ENCODE measurements at places on chromosomes 4 and X.
A peak's percentile ranks its signal among the peaks of the same experiment; 100 is the strongest.

- no peak for DNase-seq
These were observed 1.4 kb downstream of the ADGRL3 start for GRCh38 chr4:61201561-61201960.

GRCh38 chrX:39140581-39140980 lies 339.3 kb downstream of the MID1IP1 start:
- no peak for DNase-seq

GRCh38 chrX:69551421-69552009 lies 47.4 kb downstream of the NALF2 start:
- no peak for DNase-seq

DNA sequence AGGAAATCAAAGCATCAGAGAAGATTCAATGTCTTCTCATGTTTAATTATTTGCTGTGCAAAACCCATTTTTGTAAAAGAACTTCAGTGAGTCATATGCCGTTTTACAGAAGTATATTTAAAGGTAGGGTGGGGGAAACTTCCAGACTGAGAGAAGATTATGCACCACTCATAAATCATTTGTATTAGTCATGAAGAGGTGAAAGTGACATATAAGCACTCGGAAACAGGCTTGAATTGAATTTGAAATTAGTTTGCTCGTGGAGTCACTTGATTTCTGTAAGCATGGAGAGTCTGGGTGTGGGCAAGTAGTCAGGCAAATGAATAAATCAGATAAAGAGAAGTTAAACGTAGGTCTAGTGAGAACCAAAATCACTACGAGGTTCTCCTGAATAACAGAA lies 335.1 kb downstream of the ANK2 start:
- DNase-seq: no peak

DNA sequence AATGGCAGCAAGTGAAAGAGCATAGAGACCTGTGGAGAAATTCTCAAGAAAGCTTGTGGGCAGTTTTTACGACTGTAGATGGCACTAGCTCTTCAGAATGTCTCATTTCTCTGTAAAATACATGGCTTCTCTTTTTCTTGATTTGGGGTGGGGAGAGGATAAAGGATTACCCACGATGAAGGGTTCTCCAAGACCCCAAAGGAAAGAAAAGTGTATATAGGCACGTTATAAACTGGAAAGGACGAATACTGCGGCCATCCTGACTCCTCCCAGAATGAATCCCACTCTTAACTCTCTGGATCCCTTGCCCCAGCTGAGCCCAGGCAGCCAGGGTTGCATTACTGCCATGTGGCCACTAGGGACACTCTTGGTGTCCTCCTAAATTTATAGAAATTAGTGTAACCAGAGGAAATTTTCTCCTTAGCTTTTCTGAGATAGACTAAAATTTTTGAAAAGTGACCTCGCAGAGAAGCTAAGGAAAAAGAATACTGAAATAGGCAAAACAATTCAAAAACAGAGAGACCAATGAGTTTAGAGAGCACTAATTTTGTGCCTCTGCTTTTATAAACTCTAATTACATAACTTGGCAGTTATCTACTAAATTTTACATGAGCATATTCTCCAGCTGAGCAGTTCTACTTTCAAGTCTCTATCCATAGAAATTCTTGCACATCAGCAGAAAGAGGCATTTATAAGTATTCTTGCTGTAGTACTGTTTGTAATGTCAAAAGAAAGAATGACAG lies 37.8 kb upstream of the PCDH19 start:
- peak; percentile 57 for DNase-seq

- no peak for DNase-seq
These were observed 6.3 kb downstream of the ABLIM2 start for GRCh38 chr4:8152090-8152864.

DNA sequence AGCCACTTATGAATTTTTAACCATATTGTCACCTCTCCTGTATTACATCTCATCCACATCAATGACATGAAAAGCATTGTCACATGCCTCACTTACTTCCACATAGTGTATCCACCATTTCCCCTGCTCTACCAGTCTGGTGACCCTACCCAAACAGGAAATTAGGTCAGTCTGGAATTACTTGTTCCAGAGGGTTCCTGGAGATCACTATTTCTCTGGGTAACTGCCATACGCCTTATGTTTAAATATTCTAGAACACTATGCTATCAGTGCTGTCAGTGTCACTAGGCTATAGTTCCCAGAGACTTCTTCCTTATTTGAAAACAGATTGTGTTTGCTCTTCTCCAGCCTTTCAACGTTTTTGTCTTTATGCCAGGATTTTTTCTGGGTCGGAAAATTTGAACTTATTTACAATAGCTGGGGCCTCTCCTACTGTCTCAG lies 15.0 kb downstream of the SRPX2 start:
- DNase-seq: no peak

DNA sequence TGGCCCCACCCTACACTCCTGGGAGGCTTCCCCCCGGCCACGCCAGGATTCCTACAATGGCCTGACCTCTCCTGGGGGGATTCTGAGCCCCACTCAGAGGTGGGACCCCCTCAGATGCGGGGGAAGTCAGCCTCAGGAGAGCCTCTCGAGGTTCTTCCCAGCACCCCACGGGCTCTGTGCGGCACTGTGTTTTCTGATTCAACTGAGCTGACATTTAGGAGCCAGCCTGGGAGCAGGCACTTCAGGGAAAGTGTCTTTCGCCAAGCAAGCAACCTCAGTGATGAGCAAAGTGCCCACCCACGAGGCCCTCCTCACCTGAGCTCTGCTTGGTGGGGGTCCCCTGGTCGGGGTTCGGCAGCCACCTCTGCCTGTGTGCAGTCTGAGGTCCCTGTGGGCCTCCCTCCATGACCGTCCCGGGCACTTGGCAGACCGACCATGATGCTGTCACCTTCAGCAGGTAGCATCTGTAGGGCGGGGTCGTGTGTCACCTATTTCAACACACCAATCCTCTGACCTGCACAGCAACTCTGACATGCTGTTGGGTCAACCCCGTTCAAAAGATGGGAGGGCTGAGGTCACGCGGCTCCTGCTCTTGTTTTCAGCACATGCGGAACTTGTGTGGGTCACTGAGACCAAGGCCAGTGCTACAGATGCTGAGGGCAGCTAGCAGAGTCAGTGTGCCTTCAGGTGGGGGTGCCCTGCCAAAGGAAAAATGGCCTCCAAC lies 46.2 kb downstream of the ADRA2C start:
- DNase-seq: no peak

GRCh38 chrX:68989456-68989855 lies 160.6 kb downstream of the EFNB1 start:
- no peak for DNase-seq

DNA sequence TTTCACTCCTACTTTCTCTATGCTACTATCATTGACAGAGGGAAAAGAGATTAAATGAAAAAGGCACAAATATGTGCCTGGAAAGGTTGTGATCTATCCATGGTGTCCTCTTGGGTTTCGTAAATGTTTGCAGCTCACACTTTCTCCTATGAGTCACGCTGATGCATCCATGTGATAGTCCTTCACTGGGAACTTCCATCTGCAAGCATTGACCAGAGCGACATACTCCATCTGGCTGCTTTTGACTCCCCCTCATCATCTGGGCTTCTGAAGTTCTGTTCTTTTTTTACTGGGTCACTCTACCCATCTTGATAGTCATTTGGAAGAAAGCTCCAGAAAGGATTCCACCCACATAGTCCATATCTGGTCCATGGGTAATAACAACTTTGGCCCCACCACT lies 84.7 kb upstream of the NDST3 start:
- no peak for DNase-seq

DNA sequence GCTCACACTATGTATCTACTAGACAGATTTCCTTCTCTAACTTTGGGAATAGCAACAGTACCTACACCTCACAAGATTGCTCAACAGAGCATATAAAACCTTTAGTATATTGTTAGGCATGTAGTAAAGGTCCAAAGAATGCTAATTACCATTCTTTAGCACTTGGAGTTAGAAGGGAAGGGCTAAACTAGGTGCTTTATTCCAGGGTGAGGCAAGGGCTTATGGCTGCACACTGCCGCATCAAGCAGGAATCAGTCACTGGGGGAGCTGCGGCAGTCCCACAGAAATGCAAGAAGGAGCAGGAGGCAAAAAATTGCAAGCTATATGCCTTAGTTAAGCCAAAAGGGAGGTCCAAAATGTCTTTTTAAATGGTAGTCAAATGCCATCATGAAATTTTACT lies 162.7 kb downstream of the PPP3CA start:
- no peak for DNase-seq

- DNase-seq: no peak
These were observed 16.1 kb upstream of the VCX3A start for GRCh38 chrX:6550999-6551398.

- no peak for DNase-seq
These were observed 22.8 kb upstream of the HSPA4L start for GRCh38 chr4:127759228-127759820.

DNA sequence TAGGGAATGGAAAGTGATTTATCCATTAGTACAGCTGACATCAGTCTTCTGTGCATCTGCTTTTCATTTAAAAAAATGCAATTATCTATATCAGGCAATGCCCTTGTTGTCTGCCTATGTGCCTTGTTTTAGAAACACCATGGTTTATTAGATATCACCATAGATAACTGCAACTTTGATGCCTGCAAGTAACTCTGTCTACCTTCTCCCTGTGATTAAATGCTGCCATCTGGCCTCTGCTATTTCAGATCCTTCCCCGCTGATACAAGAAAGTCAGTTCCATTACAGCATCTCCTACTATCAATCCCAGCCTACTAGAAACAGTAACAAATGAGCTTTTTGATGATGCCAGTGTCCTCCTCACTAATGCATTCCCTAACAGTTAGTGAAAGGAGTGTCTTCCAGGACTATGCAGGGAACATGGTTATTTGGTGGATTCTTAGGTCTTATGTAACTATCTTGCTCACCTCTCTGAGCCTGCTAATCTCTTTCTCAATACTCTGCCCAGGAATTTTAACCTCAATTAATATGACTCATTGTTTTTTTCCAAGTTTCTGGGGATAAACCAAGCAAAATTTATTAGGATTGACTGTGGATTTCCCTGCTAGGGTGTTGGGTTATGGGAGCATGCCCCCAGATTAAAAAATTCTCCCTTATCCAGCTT lies 444.9 kb downstream of the RAPGEF2 start:
- DNase-seq: no peak

DNA sequence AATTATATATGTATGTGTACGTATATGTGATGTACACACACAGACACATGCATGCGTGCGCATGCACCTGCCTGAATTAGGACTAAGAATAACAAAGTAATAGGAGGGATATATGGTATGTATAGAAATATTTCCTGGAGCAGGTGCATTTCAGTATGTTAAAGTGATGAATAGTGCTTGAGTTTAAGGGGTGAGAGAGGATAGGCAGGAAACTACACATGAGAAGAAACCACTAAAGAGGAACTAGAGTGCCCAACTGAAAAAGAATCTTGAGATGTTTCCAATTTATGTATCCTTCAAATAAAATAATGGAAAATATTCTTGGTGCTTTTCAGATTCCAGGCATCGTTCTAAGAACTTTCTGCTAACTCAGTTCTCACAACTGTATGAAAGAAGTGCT lies 52.6 kb upstream of the UNC5C start:
- no peak for DNase-seq

GRCh38 chr4:183960046-183960420 lies 54.9 kb downstream of the STOX2 start:
- peak; percentile 43 for DNase-seq

DNA sequence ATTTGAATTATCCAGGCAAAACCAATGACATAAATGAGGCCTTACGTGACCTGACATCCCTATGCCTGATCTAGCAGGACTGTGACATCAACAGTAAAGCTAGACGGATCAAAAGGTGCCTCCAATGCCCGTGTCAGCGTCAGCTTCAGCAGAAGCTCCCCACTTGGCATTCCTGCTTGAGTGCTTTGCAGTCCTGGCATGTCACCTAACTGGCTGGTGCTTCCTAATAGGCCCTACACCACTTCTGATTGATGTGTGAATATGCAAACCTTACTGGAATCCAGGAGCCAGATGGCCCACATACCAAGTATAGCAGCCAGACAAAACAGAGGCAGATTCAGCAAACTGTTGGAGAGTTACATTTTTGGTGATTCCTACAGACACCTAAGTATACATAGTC lies 224.2 kb downstream of the DMD start:
- DNase-seq: peak; percentile 25

DNA sequence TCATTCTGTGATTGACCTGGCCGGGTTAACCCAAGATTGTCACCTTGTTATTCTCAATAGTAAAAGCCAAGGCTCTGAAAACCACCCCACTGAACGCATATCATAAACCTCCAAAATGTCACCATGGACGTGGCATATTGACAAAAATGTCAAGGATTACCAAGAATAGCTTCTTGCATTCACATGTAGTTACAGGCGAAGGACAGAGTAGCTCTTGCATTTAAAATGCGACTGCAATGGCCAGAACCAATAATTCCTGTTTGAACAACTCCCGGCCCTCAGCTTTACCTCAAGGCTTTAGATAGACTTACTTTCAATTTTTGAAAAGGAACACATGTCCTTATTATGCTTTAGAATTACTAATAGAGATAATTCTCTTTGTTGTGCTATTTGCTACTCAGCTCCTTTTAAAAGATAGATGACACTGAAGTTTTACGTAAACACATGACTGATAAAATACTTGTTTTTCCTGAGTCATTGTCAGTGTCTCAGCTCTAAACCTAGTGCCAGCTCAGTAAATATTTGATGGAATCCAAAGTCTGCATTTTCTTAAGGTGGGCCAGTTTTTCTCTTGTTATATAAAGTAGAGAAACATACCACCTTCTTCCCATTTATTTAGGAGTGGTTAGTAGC lies 66.3 kb downstream of the CLDN34 start:
- no peak for DNase-seq

DNA sequence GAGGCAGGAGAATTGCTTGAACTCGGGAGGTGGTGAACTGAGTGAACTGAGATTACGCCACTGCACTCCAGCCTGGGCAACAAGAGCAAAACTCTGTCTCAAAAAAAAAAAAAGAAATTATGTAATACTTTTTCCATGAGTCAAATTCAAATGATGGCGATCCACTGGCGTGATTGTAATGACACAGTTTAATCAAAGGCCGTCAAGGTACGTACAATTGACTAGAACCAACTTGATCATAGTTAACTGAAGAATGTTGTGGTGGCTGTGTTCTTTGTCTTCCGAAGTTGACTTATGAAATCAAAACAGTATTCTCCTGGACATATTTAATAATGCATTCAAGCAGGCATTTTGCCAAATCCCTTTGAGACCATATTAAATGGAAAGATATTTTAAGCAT lies 318.6 kb upstream of the FAT1 start:
- DNase-seq: no peak

DNA sequence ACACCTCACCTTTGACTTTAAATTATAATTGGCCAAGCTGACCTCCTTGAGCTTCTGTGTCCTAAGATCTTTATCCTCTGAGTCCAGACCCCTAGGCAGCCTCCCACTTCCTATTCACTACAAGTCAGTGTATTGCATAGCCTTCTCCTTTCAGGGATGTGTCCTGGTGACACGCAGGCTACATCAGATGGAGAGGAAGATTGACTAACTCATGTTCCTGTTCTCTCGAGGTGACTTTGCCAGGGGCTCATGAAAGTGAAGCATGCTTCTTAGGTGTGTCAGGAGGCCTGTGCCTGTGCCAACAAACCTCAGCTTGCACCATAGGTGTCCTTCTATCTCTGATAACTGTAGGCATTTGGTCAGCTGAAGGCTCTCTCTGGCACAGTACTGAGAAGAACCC lies 195.7 kb upstream of the HS3ST1 start:
- no peak for DNase-seq

GRCh38 chr4:93791570-93792195 lies 36.9 kb upstream of the ATOH1 start:
- DNase-seq: peak; percentile 77

- DNase-seq: no peak
These were observed 60.7 kb downstream of the CASK start for GRCh38 chrX:41862562-41863184.

Measured in NCI-H82 (cell line).